ENCODE measurements at places on chromosomes 12 and 14.

DNA sequence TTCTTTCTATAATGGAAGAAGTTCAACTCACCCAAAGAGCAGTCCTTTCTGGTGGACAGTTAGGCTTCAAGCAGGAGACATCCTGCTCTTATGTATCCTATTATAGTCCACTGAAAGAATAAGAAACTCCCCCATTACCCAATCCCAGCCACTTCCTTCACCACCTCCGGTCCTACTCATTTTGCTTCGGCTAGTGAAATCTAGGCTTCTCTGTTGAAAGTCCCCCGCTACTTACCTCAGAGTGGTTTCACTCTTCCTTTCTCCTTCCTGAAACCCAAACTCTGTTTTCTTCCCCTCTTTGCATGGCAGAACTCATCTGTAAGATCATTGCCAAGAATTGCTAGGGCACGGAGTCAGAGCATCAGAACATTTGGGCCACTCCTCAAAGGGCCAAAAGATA, at the start of gene GPR84:
TSS of gene GPR84 (minus strand) at position 74 of the 400 bp plus-strand sequence. CDS start 635 bp downstream, outside the sequence.
- peak; percentile 85 for DNase-seq

DNA sequence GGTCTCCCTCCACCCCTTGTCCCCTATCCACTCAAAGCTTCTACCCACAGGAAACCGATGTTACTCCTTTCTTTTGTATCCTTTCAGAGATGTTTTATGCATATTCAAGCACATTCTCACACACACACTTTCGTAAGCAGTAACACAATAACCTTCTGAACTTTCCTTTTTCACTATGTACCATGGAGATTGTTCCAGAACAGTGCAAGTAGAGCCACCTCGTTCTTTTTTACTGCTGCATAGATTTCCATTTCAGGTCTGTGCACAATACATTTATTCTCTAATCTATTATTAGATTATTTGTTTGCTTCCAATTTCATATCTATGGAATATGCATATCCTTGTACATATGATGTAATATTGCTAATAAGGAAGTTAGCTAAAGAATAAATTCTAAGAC, 60.3 kb downstream of the TBC1D30 start:
- no peak for DNase-seq

GRCh38 chr12:13203034-13203922, 6.8 kb downstream of the EMP1 start:
- no peak for DNase-seq

DNA sequence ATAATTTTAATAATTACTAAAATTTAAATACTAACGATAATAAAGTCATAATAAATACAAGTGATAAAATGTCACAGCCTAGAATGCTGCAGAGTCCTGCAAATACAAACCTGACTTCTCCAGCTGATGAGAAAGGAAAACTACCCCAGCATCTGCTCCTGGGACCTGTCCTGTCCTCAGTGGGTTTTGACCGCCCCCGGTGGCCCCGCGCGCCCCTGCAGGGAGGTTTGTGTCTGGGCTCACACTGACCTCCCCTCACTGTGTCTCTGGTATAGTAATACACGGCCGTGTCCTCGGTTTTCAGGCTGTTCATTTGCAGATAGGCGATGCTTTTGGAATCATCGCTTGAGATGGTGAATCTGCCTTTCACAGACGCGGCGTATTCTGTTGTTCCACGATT, 1139.4 kb downstream of the TMEM121 start:
- DNase-seq = no peak

GRCh38 chr12:94534774-94535509, 75.3 kb upstream of the CEP83 start:
- DNase-seq = no peak

DNA sequence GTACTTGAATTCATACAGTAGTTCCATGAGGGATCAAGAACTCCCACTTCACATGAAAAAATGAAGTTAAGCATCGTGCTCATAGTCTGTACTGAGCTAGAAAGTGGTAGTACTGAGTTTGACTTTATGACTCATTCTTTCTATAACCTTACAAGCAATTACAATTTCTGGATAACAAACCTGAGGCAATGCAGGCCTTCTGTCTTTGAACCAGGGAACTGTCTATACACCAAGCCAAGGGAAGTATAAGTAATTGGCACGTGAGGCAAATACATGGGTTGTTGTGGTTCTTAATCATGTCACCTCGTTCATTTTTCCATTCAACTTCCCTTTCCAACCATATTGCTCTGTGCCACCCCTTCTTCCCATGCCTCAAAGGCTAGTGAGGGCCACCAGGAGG, 16.8 kb downstream of the GNS start:
- no peak for DNase-seq

GRCh38 chr12:67052981-67053380, 216.2 kb upstream of the CAND1 start:
- DNase-seq = no peak

- no peak for DNase-seq
Observed at GRCh38 chr14:34014936-34015335, 64.1 kb upstream of the EGLN3 start.

GRCh38 chr12:112422531-112422930, 3.8 kb downstream of the PTPN11 start:
- DNase-seq = no peak

DNA sequence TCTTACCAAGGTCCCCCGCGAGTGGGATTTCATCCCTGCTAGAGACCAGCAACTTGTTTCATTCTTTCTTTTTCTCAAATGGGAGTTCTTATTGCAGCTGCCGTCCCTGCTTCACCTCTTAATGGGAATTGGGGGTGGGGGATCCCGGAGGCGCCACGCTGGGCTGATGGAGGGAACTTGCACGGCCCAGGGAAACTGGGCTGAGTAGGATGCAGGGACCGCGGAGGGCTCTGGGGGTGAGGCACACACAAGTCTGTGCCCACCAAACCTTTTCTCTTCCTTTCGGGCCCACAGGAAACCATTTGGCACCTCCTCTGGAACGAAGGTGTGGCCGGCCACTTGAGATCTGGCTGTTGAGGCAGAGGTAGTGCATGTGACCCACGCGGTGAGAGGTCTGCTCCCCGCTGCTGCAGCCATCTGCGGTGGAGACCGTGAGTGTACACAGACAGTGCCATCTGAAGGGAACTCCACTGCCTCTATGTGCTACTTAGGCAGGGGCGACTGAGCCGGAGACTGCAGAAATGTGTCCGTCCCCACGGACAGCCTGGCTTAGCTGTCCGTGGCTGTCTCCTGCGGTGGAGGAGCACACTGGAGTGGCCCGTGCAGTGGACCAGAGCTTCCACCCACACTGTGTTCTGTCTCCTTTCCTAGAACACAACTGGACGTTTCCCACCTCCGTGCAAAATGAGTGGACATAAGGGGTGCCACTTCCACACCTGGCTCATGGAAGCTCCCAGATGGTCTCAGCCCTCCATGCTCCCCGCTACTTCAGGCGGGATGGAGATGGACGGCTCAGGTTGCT, 42.1 kb upstream of the TESC start:
- DNase-seq = no peak

DNA sequence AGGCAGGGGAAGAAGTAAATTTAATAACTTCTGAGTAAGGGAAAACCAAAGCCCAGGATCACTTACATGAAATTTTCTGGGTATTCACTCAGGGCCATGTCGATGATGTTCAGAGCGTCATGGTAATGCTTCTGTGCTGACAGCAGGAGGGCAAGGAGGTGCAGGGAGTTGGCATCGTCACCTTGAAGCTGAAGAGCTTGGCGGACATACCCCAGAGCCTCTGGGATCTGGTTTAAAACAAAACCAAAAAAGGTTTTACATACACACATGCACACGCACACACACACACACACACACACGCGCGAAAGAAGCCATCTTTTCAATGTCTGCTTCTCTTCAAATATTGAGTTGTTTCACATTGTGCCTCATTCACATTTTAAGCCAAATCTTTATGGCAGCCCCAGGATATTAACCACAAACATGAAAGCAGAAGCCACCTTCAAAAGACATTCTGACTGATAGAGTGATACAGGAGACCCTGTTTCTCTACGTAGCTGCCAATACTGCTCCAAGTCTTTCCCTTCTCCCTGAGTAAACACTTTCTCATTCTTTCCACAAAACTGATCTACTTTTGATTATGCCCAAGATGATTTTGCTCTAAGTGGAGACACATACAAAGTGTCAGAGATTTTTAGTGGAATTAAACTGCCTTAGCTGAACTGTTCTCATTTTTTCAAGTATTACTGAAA, 172.1 kb downstream of the TTC7B start:
- no peak for DNase-seq

DNA sequence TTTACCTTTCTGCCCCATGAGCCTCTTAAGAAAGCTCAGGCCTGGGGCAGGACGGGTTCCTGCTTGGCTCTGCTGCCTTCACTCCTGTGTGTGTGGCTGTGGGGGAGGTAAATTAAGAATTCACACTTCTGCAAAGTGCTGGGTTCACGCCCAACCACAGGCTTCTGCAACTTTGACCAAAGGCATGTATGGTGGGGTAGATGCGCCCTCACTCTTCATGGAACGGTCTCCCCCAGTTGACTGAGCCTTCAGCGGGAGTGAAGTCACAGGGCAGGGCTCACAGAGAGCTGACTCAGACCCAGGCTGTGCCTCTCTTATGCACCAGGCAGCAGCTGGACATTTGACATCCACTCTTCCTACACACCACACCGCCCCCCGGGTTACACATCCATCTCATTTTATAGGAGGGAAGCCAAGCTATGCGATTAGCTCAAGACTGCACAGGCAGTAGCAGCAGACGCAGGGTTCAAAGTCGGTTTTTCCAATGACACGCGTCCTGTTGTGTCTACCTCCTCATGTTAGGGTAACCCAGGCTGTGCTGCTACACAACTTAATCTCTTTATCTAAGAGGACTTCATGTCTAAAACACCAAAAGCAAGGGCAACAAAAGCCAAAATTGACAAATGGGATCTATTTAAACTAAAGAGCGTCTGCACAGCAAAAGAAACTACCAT, 15.4 kb upstream of the BCL11B start:
- no peak for DNase-seq

GRCh38 chr12:46533723-46534122, 161.2 kb upstream of the SLC38A2 start:
- no peak for DNase-seq

- no peak for DNase-seq
Observed at GRCh38 chr12:127640181-127640886, 626.6 kb upstream of the TMEM132C start.

DNA sequence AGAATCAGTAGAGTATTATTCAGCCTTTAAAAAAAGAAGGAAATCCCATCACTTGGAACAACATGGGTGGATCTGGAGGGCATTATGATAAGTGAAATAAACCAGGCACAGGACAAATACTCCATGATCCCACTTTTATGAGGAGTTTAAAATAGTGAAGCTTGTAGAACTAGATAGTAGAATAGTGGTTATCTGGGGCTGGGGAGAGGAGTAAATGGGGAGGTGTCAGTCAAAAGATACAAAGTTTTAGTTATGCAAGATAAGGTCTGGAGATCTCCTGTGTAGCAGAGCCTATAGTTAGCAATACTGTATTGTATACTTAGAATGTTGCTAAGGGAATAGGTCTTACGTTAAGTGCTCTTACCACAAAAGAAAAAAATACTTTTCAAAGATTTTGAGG, 64.9 kb downstream of the RIC8B start:
- no peak for DNase-seq

GRCh38 chr12:89153341-89153740, 199.0 kb downstream of the DUSP6 start:
- no peak for DNase-seq

DNA sequence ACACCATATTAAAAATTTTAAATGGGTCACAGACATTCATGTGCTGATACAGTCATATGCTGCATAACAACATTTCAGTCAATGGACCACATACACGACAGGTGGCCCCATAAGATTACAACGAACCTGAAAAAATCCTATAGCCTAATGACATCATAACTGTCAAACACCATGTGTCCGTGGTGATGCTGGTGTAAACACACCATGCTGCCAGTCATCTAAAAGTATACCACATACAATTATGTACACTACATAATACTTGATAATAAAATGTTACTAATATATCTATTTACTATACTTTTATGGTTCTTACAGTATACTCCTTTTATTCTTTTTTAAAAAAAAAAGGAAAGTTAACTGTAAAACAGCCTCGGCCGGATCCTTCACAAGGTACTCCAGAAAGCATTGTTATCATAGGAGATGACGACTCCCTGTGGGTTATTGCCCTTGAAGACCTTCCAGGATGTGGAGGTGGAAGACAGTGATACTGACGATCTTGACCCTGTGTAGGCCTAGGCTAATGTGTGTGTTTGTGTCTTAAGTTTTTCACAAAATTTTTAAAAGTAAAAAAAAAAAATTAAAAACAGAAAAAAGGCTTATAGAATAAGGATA, 5.0 kb upstream of the TDG start:
- no peak for DNase-seq

- no peak for DNase-seq
Observed at GRCh38 chr14:101595887-101596721, 34.8 kb downstream of the DIO3 start.

DNA sequence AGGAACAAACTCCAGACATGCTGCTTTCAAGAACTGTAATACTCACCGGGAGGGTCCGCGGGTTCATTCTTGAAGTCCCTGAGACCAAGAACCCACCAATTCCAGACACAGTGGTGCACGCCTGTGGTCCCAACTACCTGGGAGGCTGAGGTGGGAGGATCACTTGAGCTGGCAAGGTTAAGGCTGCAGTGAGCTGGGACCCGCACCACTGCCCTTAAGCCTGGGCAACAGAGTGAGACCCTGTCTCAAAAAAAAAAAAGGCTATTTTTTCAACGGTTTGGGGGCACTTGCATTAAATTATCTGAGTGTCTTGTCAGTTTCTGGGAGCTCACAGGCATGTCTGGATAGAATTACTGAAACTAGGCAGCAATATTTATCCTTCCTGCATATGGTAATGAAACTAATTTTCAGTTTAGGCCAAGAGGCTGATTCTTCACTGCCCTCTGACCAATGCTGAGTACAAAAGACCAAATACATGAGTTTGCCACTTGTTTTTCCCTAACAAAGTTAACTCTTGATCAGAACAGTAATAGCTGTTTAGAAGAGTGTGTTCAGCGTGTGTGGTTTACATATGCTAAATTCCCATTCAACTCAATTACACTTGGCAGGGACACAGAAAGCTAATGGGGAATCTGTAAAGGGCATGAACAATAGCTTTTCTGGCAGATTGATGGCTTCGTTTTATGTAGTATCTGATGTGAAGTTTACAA, 65.8 kb upstream of the RASSF3 start:
- DNase-seq = no peak

GRCh38 chr12:88339966-88340365, 197.9 kb downstream of the TMTC3 start:
- no peak for DNase-seq

DNA sequence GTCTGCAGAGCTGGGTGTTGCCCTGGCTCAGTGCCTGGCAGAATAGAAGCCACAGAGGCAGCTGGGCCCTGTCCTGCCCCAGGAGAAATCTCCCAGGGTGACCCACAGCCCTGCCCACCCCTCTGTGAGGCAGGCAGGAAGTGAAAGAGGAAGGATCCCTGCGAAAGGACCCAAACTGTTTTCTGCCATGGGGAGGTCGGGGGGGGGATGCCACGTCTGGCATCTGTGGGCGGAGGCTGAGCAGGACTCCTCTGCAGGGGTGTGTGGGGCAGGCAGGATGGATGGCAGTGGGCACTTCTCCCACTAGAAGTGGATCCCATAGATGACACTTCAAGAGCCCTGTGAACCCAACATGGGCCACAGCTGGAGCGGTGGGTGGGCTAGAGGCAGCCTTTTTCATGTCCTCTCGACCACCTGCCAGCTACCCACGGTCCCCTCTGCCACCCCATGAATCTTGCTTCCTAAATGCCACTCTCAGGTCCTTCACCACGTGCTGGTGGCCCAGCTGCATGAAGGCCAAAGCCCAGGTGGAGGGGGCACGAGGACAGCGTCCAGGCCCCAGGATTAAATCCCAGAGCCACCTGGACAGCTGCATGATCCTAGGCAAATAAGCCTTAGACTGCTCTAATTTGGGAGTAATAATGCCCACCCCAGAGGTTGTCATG, 3.6 kb downstream of the PAPLN start:
- DNase-seq = peak; percentile 16

- no peak for DNase-seq
Observed at GRCh38 chr14:30915596-30915995, 41.2 kb downstream of the COCH start.
